K562 (cell line): ENCODE measurements at places on chromosomes 2 and 18.

DNA sequence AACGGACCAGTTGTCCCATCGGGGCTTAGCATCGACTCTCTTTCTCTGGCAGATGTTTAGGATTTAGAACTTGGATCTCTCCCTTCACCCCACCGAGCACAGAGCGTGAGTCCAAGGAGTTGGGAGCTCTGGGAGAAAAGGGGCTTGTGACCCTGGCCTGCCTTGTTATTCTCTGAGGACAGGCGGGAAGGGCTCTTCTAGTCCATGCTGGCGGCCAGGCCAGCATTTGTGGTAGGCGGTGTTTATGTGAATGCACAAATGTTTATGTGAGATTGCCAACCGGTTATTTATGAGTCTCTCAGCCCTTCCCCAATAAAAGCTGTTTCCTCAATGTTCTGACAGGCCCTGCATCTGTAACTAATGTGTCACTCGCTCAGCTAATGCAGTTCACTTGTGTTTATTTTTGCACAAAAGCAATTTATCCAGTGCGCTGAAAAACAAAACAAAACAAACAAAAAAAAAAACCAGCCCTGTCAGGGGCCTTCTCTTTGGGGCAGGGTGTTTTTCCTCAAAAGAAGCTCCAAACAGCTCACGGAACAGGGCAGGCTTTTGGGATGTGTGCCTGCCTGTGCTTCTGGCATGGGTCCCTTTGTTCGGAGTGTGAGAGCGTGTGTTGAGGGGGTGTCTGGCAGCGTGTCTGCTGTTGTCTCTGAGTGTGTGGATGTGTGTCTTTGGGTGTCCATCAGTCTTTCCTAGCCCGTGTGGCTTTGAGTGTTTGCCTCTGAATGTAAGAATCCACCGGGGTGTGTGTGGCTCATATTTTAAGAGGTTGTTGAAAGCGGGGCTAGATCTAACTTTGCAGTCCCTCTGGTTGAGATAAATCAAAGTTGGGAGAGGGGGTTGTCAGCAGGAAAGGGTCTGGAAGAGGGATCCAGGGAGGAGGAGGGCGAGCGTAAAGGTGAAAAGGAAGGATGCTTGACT lies 52.8 kb upstream of the HAAO start:
- DNase-seq: no peak

DNA sequence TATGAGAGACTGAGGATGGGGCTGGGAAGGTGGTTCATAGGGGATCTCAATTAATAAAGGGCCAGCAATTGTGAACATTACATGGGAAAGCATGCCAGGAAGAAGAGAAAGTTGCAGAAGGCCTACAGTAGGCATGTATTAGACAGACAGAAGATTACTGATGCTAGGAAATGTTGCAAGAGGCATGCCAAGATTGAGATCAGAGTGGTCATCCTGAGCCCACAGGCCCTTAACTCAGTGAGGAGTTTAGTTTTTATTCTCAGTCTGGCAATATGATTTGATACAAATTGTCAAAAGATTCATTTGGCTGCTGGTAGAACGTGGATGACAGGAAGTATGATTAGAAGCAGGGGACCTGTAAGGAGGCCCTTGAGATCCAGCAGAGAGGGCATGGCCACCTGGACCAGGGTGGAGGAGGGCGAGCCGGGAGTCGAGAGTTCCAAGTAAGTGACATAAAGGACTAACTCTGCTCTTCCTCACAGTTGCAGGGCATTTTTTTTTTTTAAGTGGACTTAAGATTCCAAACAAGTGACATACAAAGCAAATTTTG lies 54.9 kb downstream of the EPHA4 start:
- DNase-seq: no peak

DNA sequence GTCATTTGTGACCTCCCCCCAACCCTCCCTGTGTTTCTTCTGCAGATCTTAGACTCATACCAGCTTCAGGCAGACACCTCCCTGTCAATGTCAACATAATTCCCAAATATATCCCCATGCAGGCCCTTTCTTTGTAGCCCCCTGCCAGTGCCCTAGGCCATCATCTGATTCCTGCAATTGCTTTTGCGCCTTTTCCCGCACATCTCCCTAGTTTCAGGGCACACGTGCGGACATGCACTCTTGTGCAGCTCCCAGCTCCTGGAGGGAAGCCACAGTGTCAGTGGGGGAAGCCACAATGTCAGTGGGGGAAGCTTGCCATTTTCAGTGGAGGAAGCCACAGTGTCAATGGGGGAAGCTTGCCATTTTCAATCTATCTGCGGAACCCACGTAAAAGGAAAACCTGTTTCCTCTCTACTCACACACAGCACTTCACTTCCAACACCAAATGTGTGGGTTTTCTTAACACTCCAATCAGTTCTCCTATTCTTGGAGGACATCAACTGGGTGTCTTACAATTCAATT lies 256.4 kb downstream of the ACKR3 start:
- no peak for DNase-seq

DNA sequence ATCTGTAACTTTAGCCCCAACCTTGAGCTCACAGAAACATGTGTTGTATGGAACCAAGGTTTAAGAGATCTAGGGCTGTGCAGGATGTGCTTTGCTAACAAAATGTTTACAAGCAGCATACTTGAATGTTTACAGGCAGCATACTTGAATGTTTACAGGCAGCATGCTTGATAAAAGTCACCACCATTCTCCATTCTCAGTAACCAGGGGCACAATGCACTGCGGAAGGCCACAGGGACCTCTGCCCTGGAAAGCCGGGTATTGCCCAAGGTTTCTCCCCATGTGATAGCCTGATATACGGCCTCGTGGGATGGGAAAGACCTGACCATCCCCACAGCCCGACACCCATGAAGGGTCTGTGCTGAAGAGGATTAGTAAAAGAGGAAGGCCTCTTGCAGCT lies 52.4 kb downstream of the LONRF2 start:
- no peak for DNase-seq

- no peak for DNase-seq
Observed at GRCh38 chr2:123912171-123912570, 112.9 kb upstream of the CNTNAP5 start.

GRCh38 chr2:62014102-62014501 lies 108.6 kb downstream of the COMMD1 start:
- DNase-seq: no peak

DNA sequence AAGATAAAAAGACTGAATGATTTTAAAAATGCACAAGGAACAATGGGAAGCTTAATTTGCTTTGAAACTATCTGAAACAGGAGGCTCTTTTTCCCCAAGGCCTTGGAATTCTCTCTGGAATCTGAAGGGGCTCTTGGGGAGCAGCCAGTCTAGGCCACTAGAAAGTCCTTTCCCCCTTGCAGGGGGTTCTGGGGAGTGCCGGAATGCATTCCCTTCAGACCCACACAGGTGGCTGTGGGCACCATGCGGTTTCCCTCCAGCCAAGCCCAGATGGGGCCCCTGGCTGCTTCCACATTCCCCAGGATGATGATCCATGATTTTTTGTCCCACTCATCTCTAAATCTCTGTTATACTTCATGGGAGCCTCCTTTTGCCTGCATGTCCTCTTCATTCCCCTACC lies 10.7 kb downstream of the GPR45 start:
- no peak for DNase-seq

DNA sequence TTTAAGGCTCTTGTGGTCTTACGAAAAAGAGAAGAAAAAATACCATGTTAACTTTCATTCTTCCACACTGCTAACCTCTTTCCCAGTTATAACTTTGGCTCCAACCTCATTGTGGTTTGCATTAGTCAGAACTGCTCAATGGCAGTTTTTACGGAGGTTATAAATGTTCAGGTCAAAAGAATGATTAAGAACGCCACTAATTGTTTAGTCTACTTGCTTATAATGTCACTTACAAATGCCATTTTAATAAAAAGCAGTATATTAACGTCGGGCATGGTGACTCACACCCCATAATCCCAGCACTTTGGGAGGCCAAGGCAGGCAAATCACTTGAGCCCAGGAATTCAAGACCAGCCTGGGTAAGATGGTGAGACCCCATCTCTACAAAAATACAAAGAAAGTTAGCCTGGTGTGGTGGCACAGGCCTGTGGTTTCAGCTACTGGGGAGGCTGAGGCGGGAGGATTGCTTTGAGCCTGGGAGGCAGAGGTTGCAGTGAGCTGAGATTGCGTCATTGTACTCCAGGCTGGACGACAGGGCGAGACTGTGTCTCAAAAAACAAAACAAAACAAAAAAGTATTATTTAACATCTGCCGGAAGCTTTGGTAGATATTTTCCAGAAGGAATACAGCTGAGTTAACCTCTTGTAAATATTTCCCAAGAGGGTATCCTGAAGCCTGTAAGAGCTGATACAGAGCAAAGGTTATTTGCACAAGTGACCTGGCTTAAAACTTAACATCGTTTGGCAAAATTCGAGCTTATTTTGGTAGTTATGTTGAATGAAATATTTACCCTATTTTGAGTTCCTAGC lies 5.1 kb downstream of the AGPS start:
- DNase-seq: no peak

DNA sequence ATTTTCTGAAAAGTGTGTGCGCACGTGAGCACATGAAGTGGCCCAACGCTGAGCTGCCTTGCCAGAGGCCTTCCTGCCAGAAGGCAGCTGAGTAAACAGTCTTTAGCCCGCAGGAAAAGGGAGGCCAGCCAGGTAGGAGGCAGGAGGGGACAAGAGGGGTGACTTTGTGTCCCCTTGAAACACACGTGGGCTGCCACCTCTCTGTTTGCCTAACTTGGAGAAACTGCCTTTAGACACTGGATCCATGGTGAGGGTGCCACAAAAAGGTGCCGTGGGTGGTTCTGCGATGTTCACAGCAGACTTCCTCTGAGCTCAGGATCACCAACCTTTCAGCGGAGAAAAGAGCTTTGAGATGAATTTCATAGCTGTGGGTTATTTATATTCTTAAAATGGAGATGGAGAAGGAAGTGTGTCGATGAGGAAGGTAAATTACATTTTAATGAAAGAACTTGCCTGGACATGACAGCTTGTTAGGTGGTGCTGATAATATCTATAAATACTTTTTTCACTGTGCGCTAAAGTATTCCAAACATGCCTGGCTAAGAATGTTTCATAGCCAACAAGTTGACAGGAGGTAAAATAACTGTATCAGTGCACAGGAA lies 36.6 kb upstream of the ASB1 start:
- DNase-seq: no peak
